ENCODE measurements at places on chromosomes 12 and 14.

- DNase-seq: peak; percentile 39
Observed at GRCh38 chr14:101235335-101236103, 325.8 kb upstream of the DIO3 start.

GRCh38 chr14:42541535-42542001 is 934.9 kb downstream of the LRFN5 start:
- DNase-seq: no peak

DNA sequence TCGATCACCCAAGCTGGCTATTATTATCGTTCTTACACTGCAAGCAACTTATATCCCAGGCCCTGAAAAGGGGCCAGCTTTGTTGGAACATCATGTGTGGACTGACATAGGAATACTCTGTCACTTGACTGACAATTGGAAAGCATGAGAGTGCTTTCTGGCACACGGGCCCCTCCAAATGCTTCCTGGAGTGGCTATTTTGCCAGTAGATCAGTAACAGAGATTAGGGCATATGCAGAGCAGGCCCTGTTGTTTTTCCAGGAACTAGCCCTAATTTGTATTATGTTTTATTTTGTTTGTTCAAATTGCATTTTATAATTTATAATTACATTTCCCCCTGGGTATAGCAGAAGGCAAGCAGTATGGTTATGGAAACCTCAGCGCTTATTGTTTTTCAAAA is 170.1 kb upstream of the FRMD6 start:
- DNase-seq: no peak

GRCh38 chr14:75946785-75947184 is 35.0 kb downstream of the TGFB3 start:
- DNase-seq: no peak

DNA sequence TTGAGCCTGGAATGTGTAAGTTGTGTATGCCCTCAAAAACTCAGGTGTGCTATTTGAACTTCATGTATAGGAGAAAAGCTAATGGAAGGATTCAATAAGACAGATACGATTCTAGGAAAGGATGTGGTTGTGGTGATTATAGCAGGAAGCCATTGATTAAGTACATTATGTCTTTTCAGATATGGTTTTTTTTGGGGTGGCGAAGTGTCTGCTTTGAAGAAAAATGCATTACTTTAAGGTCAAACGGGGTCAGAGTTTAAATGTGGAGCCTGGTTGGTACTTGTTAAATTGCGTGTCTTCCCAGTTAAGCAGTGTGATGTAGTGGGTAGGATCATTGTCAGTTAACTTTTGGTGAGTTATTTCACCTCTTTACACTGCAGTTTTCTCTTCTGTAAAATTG is 13.0 kb upstream of the NUP107 start:
- no peak for DNase-seq

- no peak for DNase-seq
Observed at GRCh38 chr14:61889914-61890351, 127.7 kb downstream of the SNAPC1 start.

GRCh38 chr14:42911642-42912041 is 1305.0 kb downstream of the LRFN5 start:
- no peak for DNase-seq

- no peak for DNase-seq
Observed at GRCh38 chr14:95337041-95337595, 17.4 kb upstream of the CLMN start.

- no peak for DNase-seq
Observed at GRCh38 chr14:23299211-23299957, 3.3 kb downstream of the PPP1R3E start.

GRCh38 chr12:40170593-40170992 is 54.2 kb upstream of the LRRK2 start:
- DNase-seq: no peak

GRCh38 chr14:71514941-71515919 is 417.0 kb upstream of the RGS6 start:
- DNase-seq: no peak

GRCh38 chr12:89901906-89902642 is 193.4 kb upstream of the ATP2B1 start:
- no peak for DNase-seq

DNA sequence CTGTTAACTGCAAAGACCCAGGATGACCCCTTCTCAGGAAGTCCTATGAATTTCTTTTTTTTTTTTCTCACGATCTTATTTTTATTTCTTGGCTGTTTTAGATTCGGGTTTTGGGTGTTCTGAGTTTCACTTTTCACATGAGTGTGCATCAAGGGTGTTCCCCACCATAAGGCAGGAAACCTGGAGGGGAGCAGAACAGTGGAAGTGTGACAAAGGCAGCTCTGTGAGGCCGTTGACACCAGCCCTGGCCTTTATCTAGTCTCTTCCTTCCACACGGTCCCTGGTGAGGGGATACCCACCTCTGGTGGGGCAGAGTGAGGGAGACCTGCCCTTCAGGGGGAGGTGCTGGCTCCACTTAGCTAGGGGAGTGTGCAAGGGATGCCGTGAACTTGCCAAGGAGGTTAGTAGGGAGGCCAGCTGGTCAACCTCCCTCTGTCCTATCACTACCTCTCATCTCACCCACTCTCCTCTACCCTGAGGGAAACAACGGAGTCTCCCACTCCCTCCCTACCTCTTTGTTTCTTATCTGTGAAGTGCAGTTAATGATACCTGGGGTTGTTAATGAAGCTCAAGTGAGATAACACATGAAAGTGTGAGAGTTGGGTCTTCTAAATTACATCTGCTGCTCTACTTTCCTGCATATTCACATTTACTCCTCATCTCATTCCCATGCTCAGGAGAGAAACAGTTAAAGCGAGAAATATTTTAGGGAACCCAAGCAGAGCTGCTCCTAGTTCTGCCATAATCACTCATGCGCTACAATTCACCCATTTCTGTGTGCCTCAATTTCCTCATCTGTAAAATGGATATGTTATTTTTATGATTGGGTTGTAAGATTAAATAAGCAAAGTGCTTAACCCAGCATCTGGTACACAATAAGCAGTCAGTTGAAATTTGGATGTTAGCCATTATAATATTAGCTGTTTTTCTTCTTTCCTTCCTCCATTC is 4.4 kb upstream of the GALNT6 start:
- no peak for DNase-seq

DNA sequence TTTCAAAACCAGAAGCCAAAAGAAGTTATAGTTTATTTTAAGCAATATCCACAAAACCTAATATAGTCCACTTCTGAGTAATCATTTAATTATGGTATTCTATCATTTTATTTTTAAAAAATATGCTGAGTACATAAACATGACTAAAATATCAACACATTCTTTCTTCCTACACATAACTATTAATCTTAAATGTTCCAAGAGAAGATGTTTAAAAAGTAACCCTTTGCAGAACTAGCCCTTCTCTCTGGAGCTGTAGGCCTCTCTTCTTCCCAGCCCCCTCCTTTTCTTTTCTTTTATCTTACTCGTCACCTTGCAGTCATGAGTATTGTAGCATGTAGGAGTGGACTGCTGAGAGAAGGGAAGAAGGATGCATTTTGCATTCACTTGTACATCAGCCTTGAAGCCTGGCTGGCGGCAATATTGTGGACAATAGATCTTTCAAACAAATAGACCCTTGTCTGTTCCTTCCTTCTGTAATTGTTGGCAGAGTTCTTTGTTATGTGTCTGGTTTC is 941.9 kb downstream of the NRXN3 start:
- no peak for DNase-seq

- DNase-seq: no peak
Observed at GRCh38 chr14:52069307-52070050, 620 bp upstream of the NID2 start.

GRCh38 chr12:120358412-120359100 is 10.4 kb downstream of the MSI1 start:
- DNase-seq: no peak

DNA sequence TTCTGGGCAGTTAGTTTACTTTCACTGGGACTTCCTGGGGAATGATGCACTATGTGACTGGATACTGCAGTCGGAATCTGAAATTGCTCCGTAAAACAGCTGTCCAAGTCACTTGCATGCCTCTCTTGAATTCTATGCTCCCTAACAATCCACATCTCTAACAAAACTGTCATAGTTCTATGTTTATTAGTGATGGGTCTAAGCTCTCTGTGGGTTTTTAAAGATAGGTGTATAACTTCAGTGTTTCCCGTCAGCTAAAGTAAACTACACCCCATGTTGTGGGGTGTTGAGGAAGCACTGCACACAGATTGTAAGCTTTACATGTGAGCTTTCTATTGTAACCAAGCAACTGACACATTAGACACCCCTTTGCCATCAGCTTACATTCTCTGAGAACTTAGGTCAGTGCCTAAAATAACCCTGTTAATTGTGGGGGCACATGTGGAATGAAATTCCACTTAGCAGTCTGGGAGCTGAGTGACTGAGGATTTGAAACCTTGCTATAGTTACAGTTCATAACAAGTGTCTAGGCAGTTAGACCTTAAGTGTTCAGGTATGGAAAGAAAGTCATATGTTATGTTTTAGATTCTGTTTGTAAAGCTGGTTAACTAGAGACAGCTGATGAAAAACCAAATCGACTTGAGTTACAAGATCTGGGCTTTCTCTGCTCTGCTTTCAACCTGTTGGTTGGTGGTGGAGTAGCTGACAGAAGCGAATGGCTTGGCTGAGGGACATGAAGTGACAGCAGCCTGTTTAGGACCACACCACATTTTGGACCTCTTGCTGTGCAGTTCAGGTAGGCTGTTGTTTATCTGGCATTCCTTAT is 165.7 kb downstream of the AKAP6 start:
- no peak for DNase-seq

DNA sequence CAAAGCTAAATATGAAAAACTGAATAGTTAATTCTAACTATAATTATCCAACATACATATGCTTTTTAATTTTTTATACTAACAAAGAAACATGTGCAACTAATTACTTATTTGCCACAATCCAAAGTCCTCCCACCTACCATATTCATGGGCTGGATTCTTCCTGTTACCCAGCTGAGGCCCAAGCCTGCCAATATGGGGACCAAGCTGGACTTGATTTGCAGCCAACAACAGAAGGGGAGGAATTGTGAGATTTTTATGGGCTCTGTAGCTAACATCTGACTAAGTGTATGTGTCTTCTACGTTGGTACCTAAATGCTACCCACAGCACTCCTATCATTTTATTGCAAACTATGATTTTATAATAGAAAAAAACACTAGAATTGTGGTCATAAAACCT is 13.1 kb upstream of the ANKS1B start:
- no peak for DNase-seq

DNA sequence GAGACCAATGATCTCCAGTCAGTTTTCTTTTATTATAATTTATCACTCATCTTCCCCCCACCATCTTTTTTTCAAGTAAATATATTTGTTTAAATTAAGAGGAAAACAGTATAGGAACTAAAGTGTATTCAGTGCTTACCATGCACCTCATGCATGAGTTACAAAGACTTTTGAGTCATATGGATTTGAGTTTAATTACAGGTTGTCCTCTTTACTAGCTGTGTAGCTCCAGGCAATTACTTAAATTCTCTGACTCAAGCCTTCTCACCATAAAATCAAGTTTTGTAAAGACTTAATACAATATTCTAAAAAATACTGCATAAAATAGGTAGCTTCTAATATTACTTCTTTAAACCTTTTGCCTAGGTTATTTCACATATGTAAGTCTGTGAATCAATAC is 251.3 kb downstream of the SLC16A7 start:
- no peak for DNase-seq

DNA sequence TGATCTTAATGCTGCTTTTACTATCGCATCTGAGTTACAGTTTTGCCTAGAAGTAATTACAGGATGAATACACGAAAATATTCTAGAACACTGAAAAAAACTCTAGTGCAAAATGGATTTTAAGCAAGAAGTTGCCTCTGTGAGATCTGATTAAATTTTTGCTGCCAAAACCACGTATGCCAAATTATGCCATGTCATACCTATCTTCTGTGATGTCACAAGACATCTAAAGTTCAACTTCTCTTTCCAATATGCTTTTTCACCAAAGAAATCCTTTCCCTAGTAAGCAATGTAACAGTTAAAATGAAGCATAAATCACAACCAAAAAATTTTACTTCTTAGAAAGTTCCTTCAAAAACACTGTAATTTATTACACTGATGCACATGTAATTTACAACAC is 39.6 kb downstream of the HECTD4 start:
- no peak for DNase-seq

- DNase-seq: no peak
Observed at GRCh38 chr12:91379051-91379775, 196.6 kb upstream of the DCN start.

DNA sequence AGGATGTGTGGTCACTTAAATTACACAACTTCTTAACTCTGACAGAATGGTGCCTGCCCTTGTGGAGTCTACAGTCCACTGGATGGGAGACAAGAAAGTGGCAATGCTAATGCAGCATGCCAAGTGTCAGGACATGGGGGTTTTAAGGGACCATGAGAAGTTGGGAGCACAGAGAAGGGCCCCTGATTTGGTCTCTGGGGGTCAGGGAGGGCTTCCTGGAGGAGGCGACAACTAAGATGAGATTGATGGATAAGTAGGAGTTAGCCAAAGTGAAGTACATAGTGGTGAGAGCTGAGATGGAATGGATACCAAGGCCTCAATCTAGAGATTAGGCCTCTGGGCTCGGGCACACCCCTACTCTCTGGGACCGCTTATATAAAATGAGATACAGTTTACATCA is 236.7 kb downstream of the CHST11 start:
- no peak for DNase-seq

DNA sequence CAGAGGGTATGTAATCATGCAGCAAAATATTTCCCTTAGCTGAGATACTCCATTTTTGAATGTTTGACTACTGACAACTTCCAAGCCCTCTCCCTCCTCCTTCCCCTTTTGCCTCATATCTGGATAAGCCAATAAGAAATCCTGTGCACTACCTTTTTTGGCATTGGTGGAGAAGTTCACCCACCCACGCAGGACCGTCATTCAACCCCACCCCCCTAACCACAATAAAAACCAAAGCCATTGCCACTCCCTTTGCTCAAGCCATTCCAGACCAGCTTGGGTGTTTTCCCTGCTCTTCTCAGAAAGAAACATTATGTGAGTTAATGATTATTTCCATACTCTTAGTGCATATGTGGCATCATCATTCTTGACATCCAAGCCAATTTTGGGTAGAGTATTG is 176.7 kb downstream of the PTPN11 start:
- DNase-seq: no peak

- no peak for DNase-seq
Observed at GRCh38 chr12:95200128-95200894, 17.0 kb downstream of the FGD6 start.

- DNase-seq: no peak
Observed at GRCh38 chr12:98137278-98137677, 378.1 kb upstream of the TMPO start.

- no peak for DNase-seq
Observed at GRCh38 chr12:52353766-52354165, 13.5 kb downstream of the KRT85 start.
